ENCODE measurements at places on chromosomes 5 and 9.

GRCh38 chr5:119076080-119076479 lies 5.2 kb downstream of the DMXL1 start:
- no peak for DNase-seq

- no peak for DNase-seq
Observed at GRCh38 chr5:180898621-180899246, at the start of gene BTNL8. TSS of gene BTNL8 (plus strand) at chr5:180899159. CDS start at chr5:180899311, 152 bp downstream.

DNA sequence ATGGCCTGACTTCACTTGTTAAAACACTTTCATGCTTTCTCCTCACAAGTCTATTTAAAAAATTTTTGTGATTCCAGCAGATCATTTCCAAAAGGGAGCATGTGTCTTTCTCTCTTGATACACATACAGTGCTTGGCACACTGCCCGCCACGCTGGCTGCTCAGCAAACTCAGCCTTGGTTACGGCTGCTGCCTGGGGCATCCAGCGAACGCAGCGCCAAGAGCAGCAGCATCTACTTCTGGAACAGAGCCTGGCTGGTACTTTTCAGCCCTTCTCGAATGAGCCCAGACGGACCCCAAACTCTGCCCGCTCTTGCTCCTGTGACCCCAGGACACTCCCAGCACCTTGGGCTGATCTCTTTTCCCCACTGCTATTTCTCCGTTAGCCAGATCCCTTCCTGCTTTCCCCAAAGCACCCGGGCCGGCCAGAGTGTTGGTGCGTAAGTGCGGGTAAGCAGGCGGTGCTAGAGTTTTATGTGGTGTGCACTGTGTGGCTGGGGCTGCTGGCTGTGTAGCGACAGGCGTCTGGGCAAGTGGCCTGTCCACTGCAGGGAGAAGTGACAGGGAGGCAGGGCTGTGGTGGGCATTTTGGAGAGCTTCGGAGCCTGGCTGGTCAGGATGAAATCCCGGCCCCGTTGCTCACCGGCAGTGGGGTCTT lies 73.2 kb downstream of the SH3PXD2B start:
- DNase-seq, result no peak

GRCh38 chr5:146047396-146047795 lies 58.0 kb downstream of the PLAC8L1 start:
- no peak for DNase-seq

GRCh38 chr5:68749631-68750030 lies 344.2 kb upstream of the SLC30A5 start:
- peak; percentile 28 for DNase-seq

DNA sequence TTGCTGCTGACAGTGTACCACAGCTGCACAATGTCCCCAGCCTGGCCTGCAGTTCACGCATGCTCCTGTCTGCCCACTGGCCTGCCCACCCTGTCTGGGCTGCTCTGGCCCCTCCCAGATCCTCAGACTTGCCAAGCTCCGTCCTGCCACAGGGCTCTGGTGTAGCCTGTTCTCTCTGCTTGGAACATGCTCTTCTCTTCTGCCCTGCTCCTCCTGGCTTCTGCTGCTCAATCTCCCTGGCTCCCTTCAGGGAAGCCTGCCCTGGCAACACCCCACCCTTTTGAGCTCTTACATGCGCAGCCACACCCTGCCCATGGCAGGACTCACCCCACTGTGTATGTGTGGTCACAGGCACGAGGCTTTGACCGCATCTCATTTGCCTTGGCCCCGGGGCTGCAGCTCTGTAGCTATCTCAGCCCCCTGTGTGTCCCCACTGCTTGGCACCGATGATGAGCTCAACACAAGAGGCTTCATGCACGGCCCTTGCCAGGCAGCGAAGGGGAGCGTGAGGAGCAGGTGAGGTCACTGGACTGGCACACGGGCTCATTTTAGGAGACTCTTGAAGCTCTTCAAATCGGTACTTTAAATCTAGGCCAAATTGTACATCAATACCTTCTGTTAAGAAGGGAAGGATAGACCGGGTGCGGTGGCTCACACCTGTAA lies 20.4 kb upstream of the BRD3 start:
- DNase-seq, result no peak

- DNase-seq, result no peak
Observed at GRCh38 chr9:2781336-2781735, 62.6 kb downstream of the PUM3 start.

DNA sequence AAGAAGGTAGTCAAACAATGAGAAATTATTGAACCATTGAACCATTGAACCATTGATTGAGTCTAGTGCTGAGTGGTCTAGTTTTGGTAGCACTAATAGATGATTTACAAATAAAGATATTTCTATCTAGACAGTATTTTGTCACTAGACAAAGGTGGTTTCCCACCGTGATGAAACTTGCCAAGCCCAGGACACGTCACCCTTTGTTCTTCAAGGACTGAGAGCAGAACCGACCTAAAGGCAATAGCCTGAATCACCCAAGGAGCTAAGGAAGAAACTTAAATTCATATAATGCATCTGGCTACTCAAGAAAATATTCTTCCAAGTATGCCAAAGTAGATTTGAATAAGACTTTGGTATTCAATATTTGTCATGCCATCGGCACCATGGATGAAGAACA lies 103.3 kb downstream of the ESM1 start:
- DNase-seq, result no peak

DNA sequence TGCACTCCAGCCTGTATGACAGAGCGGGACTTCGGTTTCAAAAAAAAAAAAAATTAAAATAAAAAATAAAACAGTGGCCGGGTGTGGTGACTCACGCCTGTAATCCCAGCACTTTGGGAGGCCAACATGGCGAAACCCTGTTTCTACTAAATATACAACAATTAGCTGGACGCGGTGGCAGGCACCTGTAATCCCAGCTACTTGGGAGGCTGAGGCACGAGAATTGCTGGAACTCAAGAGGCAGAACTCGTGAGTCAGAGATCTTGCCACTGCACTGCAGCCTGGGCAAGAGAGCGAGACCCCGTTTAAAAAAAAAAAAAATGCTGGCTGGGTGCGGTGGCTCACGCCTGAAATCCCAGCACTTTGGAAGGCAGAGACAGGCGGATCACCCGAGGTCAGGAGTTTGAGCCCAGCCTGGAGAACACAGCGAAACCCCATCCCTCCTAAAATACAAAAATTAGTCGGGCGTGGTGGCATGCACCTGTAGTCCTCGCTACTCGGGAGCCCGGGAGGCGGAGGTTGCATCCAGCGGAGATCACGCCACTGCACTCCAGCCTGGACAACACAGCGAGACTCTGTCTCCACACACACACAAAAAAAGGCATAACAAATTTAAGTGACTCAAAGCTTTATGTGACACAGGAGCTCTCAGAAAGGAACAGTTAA lies 1.5 kb upstream of the NPM1 start:
- no peak for DNase-seq

Measured in trophoblast cell (in vitro differentiated cells and primary cell).